HCT116 (cell line): ENCODE measurements at places on chromosomes 1 and 21. TPM values are rescaled to one million over a fixed set of nuclear protein-coding genes. Genes with fewer than 3 reads are reported as not detected.

- no peak for DNase-seq
- H3K4me1 ChIP-seq, result no peaks in the 10 kb centered on the region
- peaks cover 5% of the 10 kb centered on the region; the same call in 1 of the 2 replicates for H3K27me3 ChIP-seq
- no peak overlapping the region for H3K4me3 ChIP-seq
- H3K36me3 ChIP-seq, result no peaks in the 10 kb centered on the region
- H3K27ac ChIP-seq, result no peak overlapping the region
Observed at GRCh38 chr1:204782118-204782700, 88.5 kb upstream of the NFASC start.

DNA sequence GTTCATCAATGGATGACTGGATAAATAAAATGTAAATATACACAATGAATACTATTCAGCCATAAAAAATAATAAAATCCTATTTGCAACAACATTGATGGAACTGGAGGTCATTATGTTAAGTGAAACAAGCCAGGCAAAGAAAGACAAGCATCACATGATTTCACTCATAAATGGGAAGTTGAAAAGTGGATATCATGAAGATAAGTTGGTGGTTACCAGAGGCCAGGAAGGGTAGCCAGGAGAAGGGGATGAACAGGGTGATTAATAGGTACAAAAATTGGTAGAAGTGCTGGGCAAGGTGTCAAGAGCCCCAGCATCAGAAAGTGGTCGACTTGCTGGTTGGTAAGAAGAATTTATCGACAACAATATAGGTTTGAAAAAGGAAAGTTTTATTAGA, 1.3 kb upstream of the PARK7 start:
- no peaks in the 10 kb centered on the region for H3K27me3 ChIP-seq
- H3K36me3 ChIP-seq, result peaks cover 15% of the 10 kb centered on the region
- H3K27ac ChIP-seq, result peak overlapping the region; percentile 87; the same call in 1 of the 2 replicates
- peak overlapping the region; percentile 69 for H3K4me3 ChIP-seq

Gene SPATA45
- not detected for total RNA-seq

GRCh38 chr1:212612041-212612961, 3.7 kb downstream of the ATF3 start:
- peaks cover 33% of the 10 kb centered on the region for H3K4me1 ChIP-seq
- peaks cover 21% of the 10 kb centered on the region; the same call in 1 of the 2 replicates for H3K36me3 ChIP-seq
- H3K27me3 ChIP-seq, result peaks cover 2% of the 10 kb centered on the region; the same call in 1 of the 2 replicates
- DNase-seq, result no peak

- no peak overlapping the region for H3K27ac ChIP-seq
- H3K27me3 ChIP-seq, result no peaks in the 10 kb centered on the region
- DNase-seq, result no peak
- H3K36me3 ChIP-seq, result no peaks in the 10 kb centered on the region
Observed at GRCh38 chr1:80369780-80370179, 1363.2 kb upstream of the ADGRL4 start.

- H3K4me3 ChIP-seq, result no peak overlapping the region
- no peak for DNase-seq
- no peak overlapping the region for H3K27ac ChIP-seq
- H3K4me1 ChIP-seq, result peaks cover 2% of the 10 kb centered on the region
- H3K36me3 ChIP-seq, result no peaks in the 10 kb centered on the region
Observed at GRCh38 chr21:17693801-17694200, 81.1 kb upstream of the BTG3 start.

GRCh38 chr1:112322983-112323678, 72.9 kb upstream of the CTTNBP2NL start:
- no peak overlapping the region for H3K4me3 ChIP-seq
- H3K27ac ChIP-seq, result no peak overlapping the region
- H3K4me1 ChIP-seq, result no peaks in the 10 kb centered on the region
- no peaks in the 10 kb centered on the region for H3K36me3 ChIP-seq
- DNase-seq, result no peak
- H3K27me3 ChIP-seq, result peaks cover 17% of the 10 kb centered on the region

DNA sequence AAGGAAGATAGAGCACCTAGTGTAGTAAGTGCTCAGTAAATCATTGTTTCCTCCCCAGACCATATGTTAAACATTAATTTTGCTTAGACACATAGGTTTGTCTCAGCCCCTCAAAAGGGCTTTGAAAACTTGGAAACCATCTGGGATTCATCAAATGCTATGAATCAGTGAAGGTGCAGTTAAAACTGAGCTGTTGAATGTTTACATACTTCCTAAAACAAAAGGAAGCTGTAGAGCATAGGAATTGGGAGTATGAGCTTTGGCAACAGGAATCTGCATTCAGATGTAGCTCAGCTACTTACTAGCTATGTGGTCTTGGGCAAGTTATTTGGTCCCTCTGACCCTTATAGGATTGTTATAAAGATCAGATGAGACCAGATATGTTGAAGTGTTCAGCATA, 18.7 kb upstream of the PODN start:
- no peaks in the 10 kb centered on the region for H3K27me3 ChIP-seq
- DNase-seq, result no peak
- no peaks in the 10 kb centered on the region for H3K36me3 ChIP-seq
- 0 out of 2 replicates have a peak, but pooled peaks cover 4% of the 10 kb centered on the region for H3K4me1 ChIP-seq
- no peak overlapping the region for H3K4me3 ChIP-seq

Gene LCE2C
- total RNA-seq, result not detected

GRCh38 chr1:163095213-163095612, 26.1 kb downstream of the RGS4 start:
- no peak overlapping the region for H3K4me3 ChIP-seq
- no peaks in the 10 kb centered on the region for H3K4me1 ChIP-seq
- no peaks in the 10 kb centered on the region for H3K27me3 ChIP-seq

DNA sequence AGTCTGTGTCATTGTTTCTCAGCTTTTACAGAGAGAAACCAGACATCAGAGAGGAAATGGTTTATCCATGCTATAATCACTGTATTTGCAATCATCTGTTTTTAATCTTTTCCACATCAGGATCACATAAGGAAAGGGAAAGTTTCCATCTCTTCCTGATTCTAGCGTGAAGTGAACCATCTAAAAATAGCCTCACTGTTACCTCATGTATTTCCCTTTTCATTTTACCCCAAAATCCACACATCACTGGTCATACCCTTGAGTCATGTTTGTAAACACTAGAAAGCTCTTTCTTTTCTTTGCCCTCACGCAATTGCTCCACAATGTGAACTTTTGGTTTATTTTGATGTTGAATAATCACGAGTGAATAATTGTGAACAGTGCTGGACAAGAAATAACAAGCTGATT, 146.0 kb downstream of the PLA2G4A start:
- H3K27ac ChIP-seq, result no peak overlapping the region
- no peak overlapping the region for H3K4me3 ChIP-seq
- H3K27me3 ChIP-seq, result no peaks in the 10 kb centered on the region
- no peaks in the 10 kb centered on the region for H3K4me1 ChIP-seq

- no peak overlapping the region for H3K4me3 ChIP-seq
- no peak overlapping the region for H3K27ac ChIP-seq
- no peaks in the 10 kb centered on the region for H3K27me3 ChIP-seq
- H3K36me3 ChIP-seq, result no peaks in the 10 kb centered on the region
- peaks cover 9% of the 10 kb centered on the region for H3K4me1 ChIP-seq
- no peak for DNase-seq
Observed at GRCh38 chr1:169513208-169513607, 27.5 kb upstream of the SLC19A2 start.

Gene UBASH3A
- 0.07 TPM for total RNA-seq

Gene MYBPH
- 0.22 TPM for total RNA-seq

DNA sequence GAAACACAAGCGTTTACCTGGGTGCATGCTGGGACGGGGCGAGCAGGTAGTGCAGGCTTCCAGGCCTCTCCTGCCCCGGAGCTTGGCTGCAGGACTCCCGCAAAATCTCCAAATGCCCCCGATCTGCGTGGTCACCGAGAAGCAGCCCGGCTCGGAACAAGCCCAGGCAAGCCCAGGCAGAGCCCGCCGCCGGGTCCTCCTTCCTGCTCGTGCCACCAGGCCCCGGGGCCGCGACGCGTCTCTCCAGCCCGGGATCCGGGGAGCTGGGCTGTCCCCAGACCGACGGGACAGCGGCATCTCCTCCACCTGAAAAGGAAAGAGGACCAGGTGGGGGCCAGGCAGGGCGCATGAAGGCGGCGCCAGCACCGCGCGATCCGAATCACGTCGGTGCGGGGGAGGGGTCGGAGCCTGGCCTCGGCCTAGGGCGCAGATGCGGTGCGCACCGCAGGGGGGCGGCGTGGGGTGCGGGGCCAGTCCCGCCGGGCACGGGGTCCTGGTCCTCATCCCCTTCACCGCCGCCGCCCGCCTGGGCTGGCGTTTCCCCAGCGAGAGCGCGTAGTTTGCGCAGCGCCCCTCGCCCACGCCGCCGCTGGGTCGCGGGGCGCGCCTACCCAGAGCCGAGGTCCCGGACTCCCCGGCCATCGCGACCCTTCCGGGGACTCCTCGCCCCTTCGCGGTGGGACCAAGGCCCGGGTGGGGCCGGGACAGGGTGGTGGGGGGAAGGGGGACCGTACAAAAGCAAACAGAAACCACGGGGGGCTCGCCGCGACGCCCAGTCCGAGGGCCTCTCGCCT, 52.4 kb upstream of the H6PD start:
- H3K4me1 ChIP-seq, result peaks cover 14% of the 10 kb centered on the region
- H3K27ac ChIP-seq, result peak overlapping the region; percentile 86
- 0 out of 2 replicates have a peak, but pooled peaks cover 2% of the 10 kb centered on the region for H3K36me3 ChIP-seq
- DNase-seq, result no peak
- peak overlapping the region; percentile 86 for H3K4me3 ChIP-seq

- DNase-seq, result no peak
- no peaks in the 10 kb centered on the region for H3K4me1 ChIP-seq
- no peak overlapping the region for H3K27ac ChIP-seq
- H3K4me3 ChIP-seq, result no peak overlapping the region
- H3K36me3 ChIP-seq, result no peaks in the 10 kb centered on the region
- 0 out of 2 replicates have a peak, but pooled peaks cover 2% of the 10 kb centered on the region for H3K27me3 ChIP-seq
Observed at GRCh38 chr1:208510192-208510952, 266.2 kb upstream of the PLXNA2 start.

Gene MIXL1
- total RNA-seq, result not detected

DNA sequence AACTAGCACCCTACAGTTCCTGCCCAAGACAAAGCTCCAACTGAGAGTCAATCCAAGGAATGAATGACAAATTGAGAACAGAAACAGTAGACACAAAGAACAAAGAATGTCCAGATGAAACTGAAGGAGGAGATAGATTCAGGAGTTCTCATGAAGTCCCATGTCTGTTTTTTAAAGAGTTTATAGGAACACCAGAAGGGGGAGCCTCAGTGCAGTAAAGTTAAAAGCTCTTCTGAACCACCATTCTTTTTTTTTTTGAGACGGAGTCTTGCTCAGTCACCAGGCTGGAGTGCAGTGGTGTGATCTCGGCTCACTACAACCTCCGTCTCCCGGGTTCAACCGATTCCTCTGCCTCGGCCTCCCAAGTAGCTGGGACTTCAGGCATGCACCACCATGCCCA, 323.6 kb downstream of the MRPL39 start:
- no peaks in the 10 kb centered on the region for H3K4me1 ChIP-seq
- H3K27me3 ChIP-seq, result no peaks in the 10 kb centered on the region
- H3K4me3 ChIP-seq, result no peak overlapping the region
- H3K27ac ChIP-seq, result no peak overlapping the region
- H3K36me3 ChIP-seq, result no peaks in the 10 kb centered on the region

- H3K4me3 ChIP-seq, result no peak overlapping the region
- peak; percentile 62 for DNase-seq
- H3K27ac ChIP-seq, result no peak overlapping the region
Observed at GRCh38 chr1:162847839-162848453, 13.0 kb downstream of the CCDC190 start.

GRCh38 chr1:231666937-231667608, 40.5 kb downstream of the DISC1 start:
- H3K4me1 ChIP-seq, result no peaks in the 10 kb centered on the region
- DNase-seq, result no peak
- no peaks in the 10 kb centered on the region for H3K36me3 ChIP-seq
- no peak overlapping the region for H3K4me3 ChIP-seq
- no peak overlapping the region for H3K27ac ChIP-seq
- H3K27me3 ChIP-seq, result no peaks in the 10 kb centered on the region

Gene ZBED6
- total RNA-seq, result 26.9 TPM

DNA sequence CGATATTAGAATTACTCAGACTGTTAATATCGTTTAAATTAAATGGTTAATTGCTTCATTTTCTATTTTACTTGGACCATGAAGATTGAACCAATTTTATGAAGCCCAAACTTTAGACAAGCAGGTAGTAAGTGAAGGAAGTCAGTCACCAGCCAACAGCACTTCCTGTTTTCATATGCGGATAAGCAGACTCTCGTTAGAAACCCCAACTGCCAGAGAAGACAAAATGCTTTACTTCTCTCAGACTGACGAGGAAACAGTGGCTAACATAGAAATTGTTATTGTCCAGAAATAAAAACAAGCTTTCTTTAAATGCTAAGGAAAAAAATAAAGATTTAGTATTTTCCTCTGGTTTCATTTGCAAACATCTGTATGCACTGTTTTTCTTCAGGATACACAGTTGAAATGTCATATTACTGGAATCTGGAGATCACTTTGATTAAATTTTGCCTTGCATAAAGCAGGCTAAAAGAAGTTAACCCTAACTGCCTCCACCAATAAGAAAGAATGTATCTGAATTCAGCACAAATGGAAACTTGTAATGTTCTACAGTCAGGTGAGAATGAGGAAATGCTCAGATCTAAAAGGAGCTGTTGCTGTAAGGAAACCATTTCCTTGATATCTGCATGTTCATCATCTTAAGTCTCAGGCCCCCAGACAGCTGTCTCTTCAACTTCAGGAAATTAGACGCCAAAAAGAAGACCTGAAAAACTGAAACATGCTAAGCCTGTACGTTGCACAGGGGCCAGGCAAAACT, 129.8 kb upstream of the SAMSN1 start:
- H3K36me3 ChIP-seq, result no peaks in the 10 kb centered on the region
- no peaks in the 10 kb centered on the region for H3K27me3 ChIP-seq
- no peak overlapping the region for H3K27ac ChIP-seq

Gene SLAMF7
- 0.34 TPM for total RNA-seq

Gene SNX27
- 42.2 TPM for total RNA-seq

Gene LAD1
- 56.1 TPM for total RNA-seq

GRCh38 chr1:200873116-200873670, 412 bp downstream of the GPR25 start:
- no peaks in the 10 kb centered on the region for H3K36me3 ChIP-seq
- H3K4me3 ChIP-seq, result no peak overlapping the region
- DNase-seq, result no peak
- no peaks in the 10 kb centered on the region for H3K4me1 ChIP-seq
- peaks cover 10% of the 10 kb centered on the region; the same call in 1 of the 2 replicates for H3K27me3 ChIP-seq
- H3K27ac ChIP-seq, result no peak overlapping the region

Gene FALEC
- total RNA-seq, result 0.59 TPM

DNA sequence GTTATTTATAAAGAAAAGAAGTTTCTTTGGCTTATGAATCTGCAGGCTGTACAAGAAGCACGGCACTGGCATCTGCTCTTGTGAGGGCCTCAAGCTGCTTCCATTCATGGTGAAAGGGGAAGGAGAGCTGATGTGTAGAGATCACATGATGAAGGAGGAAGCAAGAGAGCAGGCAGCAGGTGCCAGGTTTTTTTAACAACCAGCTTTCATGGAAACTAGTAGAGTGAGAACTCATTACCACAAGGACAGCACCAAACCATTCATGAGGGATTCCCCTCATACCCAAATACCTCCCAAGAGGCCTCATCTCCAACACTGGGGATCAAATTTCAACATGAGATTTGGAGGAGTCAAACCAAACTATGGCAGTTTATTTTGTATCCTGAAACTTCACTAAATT, 85.8 kb upstream of the CAMK1G start:
- H3K4me1 ChIP-seq, result no peaks in the 10 kb centered on the region
- DNase-seq, result no peak
- H3K27ac ChIP-seq, result no peak overlapping the region
- no peak overlapping the region for H3K4me3 ChIP-seq
- H3K27me3 ChIP-seq, result peaks cover 1% of the 10 kb centered on the region; the same call in 1 of the 2 replicates
- H3K36me3 ChIP-seq, result no peaks in the 10 kb centered on the region
